ENCODE measurements at places on chromosomes 6 and 20.
A peak's percentile ranks its signal among the peaks of the same experiment; 100 is the strongest.

GRCh38 chr6:130970839-130971410 lies 92.1 kb downstream of the EPB41L2 start:
- no peak for DNase-seq

- DNase-seq, result no peak
These were observed 37.1 kb downstream of the QRSL1 start for GRCh38 chr6:106666282-106667021.

DNA sequence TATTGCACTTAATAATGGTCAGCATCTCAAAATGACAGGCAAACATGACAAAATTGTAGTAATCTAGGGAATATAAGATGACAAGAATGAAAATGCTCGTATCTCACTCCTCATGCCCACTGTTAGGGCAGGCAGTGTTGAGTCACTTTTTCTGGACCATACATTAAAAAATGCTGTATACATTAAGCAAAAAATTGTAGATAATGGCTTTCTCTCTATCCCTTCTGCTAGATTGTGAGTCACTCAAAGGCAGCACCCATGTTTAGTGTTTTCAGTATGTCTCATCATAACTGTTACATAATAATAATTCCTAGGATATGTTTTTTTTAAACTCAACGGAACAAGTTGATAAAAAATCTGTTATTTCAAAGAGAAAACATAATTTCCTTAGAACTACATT lies 199.3 kb downstream of the TENT5A start:
- no peak for DNase-seq

- DNase-seq, result no peak
These were observed 16.1 kb upstream of the CCN6 start for GRCh38 chr6:112037783-112038216.

- no peak for DNase-seq
These were observed 374.9 kb upstream of the IRAK1BP1 start for GRCh38 chr6:78492351-78493017.

GRCh38 chr6:74491844-74492374 lies 713.9 kb downstream of the COL12A1 start:
- no peak for DNase-seq

GRCh38 chr6:106125925-106126435 lies 39.8 kb downstream of the PRDM1 start:
- no peak for DNase-seq

DNA sequence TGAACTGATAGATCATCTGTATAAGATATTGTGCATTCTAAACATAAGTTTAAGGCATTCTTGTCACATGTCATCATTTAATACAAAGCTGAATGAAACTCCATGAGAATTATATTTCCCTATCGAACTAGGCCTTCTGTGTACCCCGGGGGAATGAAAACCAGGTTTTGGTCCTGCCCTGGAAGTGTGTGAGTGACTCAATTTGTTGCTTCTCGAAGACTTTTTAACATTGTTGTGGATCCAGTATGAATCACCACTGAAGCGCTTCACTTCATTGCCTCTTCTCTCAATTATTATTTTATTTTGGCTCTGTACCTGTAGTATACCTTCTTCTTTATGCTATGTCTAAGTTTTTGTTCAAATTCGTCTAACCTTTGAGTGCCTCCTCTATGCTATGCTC lies 150.8 kb downstream of the GRIK2 start:
- no peak for DNase-seq

DNA sequence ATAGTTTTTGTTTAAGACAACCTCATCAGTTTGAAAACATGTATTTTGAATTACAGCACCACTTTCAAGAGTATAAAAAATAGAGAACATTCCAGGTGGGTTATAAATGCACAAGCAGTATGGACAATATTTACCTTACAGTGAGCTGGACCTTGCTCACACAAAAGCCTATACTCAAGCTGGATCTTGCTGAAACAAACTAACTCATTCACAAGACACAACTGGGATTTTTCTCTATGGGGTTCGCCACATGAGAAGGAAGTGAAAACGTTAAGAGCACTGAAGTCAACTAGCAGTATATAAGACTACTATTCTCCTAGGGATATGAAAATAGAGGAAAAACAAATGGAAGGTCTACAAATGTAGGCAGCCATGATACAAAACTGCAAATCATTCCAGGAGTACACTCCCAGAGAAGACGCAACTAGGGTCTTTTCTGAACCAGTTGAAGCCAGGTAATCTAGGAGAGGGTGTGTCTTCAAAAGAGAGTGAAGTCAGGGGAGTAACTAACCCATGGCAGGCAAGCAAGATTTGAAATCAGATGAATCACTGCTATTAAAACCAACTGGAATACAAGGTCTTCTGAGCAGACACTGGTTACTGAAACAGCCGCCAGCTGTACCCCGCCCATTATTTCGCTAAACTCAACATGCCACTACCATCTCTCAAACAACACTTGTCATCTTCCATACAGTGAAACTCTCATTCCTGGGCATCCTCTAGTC lies 26.5 kb downstream of the STAU1 start:
- DNase-seq, result no peak

DNA sequence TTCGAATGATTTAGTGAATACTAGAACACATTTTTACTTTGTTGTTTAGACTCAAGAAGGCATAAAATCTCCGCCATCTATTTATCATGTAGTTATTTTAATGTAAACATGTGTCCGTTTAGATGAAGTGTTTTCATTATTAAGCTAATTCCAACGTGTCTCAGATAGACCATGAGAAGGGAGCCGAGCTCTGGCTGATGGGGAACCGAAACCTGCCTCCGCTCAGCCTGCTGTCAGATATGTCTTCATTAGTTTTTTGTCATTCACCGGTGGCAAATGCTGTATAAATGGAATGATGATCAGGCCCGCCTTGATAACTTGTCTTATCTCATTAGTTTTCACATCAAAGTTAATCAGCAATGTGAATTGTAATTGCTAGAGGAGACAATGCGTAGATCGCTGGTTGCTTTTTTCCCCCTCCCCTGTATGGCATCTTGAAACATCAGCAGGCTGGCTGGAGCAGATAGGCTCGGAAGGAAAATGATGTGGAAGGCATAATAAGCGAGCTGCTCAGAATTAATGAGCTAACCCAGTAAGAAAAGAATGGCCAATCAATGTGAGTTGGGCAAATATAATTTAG lies 136.4 kb downstream of the LINC00237 start:
- no peak for DNase-seq

- DNase-seq, result no peak
These were observed 67.9 kb downstream of the PSMB1 start for GRCh38 chr6:170485159-170485558.

- DNase-seq, result no peak
These were observed 214.8 kb downstream of the ADGB start for GRCh38 chr6:146813554-146813953.

- DNase-seq, result no peak
These were observed 43.4 kb downstream of the CLVS2 start for GRCh38 chr6:123039431-123039830.

DNA sequence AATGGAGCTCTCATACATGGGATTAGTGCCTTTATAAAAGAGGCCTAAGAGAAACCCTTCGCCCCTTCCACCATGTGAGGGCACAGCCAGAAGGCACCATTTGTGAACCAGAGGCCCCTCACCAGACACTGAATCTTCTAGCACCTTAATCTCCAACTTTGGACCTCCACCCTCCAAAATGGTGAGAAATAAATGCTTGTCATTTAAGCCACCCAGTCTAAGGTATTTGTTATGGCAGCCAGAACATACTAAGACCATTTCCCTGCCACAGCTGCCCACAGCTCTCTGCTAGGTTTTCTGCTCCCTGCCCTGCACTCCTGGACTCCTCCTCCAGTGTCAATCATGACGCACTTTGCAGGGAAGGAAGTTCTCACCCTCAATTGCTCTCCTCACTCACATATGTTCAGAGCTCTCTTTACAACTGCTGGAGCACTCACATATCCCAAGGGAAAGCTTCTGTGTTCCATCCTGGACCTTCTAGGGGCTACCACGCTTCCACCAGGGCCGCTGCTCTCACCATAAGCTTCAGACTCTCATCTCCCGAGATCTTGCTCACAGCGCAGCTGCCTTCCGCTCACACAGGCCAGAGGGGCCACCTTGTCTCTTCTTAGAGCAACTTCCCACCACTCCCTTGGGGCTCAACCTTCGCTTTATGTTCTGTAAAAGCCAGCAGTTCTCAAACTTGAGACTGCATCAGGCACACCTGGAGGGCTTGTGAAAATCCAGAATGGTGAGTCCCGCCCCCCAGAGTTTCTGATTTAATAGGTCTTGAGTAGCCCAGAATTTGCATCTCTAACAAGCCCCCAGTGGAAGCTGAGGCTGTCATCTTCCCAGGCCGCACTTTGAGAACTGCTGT lies 1.6 kb upstream of the LY86 start:
- DNase-seq, result no peak

GRCh38 chr6:166952567-166953486 lies 3.5 kb downstream of the RNASET2 start:
- DNase-seq, result no peak

DNA sequence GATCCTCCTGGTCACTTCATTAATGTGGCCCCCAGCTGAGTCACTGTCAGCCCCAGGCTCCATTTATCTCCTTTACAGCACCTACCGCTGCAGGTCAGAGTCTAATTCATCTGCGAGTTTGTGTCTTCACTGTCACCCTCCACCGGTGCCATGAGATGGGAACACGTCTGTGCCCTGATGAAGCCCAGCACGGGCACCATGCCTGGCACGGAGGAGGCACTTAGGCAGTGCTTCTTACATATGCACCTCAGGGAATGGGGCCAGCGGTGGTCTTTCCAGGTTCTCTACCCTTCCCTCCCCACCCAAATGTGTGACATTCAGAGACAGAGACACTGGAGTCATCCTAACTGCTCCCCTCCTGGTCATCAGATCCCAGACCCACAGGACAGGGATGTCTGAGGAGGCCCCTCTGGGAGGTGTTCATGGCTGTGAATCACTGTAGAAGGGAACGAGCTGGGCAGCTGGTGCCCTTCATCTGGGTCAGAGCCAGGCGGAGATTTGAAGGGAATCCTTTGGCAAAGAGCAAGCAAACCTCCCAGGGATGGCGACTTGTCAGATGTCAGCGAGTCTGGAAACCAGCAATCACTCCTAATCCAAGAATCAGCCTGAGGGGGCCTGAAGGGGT lies 364.6 kb downstream of the PREX1 start:
- no peak for DNase-seq

- DNase-seq, result no peak
These were observed 15.0 kb downstream of the GABBR1 start for GRCh38 chr6:29617782-29618554.

GRCh38 chr6:105817370-105817769 lies 268.8 kb upstream of the PRDM1 start:
- no peak for DNase-seq

DNA sequence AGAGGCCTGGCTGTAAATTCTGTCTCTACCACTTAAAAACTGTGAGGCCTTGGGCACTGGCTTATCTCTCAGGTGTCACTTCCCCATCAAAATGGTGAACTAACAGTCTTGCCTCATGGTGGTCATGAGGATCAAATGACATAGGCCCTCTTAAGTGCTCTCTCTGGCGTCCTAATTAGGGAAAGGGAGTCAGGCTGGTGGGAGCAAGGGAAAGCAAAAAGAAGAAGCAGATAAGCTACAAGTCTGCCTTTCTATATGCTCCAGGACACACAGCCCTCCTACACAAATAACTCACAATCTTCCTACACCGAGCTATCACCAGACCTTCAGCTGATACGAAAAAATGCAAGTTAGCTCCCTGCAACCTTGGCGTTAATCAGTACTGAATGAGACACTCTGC lies 19.5 kb upstream of the SLC22A16 start:
- DNase-seq, result no peak

- no peak for DNase-seq
These were observed 172.5 kb upstream of the C6orf118 start for GRCh38 chr6:165481921-165482320.

GRCh38 chr6:35062676-35063574 lies 78.2 kb downstream of the TCP11 start:
- no peak for DNase-seq

- no peak for DNase-seq
These were observed 138.7 kb upstream of the SLC24A3 start for GRCh38 chr20:19073584-19074218.

GRCh38 chr6:136706430-136706829 lies 85.8 kb downstream of the MAP3K5 start:
- no peak for DNase-seq

GRCh38 chr6:26660000-26660361 lies 435 bp upstream of the ZNF322 start:
- no peak for DNase-seq

DNA sequence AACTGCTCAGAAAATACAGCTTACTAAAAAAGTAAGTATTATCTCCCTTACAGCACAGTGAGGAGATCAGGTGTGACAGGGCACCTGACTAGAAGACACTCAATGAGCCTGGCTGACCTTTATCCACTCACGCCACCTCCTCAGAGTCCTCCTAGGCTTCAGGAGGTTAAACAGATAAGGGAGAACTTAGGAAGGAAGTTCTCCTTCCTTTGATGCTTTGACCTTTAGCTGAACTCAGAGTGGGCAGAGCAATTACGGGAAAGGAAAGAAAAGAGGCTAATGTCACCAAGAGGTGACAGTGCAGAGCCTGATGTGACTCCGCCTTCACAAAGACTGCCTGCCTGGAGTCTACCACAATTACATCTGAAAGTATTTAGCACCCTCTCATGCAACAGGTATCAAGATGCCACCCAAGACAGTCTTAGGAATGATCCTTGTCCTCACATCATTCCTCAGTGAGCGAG lies 36.7 kb downstream of the MAN1A1 start:
- peak; percentile 68 for DNase-seq

DNA sequence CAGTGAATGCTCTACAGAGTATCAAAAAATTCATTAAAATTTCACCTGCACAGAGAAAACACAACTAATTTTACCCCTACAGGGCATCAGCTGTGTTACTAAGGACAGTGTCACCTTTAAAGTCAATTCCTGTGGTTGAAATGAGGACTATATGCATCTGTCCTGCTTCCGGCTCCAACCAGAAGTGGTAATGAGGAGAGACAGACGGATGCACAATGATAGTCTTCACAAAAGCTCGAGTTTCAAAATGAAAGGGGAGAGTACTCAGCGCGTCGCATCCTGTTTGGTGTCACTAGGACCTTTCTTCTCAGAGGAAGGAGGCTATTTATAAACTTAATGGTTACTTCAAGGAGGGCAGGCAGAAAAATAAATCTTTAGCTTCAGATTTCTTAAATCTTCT lies 86.5 kb downstream of the LYRM4 start:
- peak; percentile 50 for DNase-seq

GRCh38 chr20:10754824-10755223 lies 81.0 kb upstream of the JAG1 start:
- no peak for DNase-seq

- no peak for DNase-seq
These were observed 21.3 kb upstream of the RREB1 start for GRCh38 chr6:7086488-7086887.

- no peak for DNase-seq
These were observed 88.4 kb downstream of the ASXL1 start for GRCh38 chr20:32446301-32447100.
